Cerebellar cortex (tissue), 1 donor: ENCODE measurements at places on chromosomes 16 and 17.
A peak's percentile ranks its signal among the peaks of the same experiment; 100 is the strongest.

GRCh38 chr17:75125984-75126383 lies 5.6 kb downstream of the NT5C start:
- DNase-seq = no peak

- DNase-seq = peak; percentile 59
Measured at GRCh38 chr17:78368854-78369495, 9.1 kb upstream of the SOCS3 start.

DNA sequence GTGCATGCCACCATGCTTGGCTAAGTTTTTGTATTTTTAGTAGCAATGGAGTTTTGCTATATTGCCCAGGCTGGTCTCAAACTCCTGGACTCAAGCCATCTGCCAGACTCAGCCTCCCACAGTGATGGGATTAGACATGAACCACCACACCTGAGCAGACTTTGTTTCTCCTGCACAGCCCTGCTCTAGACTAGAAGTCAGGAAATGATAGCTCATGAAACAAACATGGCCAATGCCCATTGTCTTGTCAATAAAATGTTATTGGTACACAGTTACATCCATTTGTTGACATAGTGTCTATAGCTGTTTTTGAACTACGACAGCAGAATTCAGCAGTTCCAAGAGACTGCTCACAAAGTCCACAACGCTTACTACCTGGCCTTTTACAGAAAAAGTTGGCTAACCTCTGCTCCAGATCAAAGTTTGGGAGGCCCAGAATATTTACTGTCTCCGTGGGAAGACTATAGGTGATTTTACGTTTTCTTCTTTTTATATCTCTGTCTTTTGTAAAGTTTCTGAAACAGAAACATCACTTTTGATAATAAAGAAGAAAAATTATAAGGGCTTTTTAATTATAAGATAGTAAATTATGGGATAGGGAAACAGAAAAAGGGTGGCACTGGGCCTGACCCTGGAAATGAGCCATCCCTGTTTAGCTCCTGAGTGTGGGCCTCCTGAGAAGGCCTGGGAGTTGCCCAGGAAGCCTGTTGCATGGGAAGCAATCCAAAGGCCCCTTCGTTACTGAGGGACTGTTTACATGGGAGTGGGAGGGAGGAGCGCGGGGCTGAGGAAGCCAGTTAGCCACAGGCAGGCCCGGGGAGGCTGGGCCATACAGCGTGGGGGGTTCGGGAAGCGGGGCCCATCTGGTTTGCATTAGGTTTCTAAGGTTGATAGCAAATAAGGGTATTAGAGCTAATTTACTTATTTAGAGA lies 201.5 kb downstream of the IRF8 start:
- DNase-seq = no peak

DNA sequence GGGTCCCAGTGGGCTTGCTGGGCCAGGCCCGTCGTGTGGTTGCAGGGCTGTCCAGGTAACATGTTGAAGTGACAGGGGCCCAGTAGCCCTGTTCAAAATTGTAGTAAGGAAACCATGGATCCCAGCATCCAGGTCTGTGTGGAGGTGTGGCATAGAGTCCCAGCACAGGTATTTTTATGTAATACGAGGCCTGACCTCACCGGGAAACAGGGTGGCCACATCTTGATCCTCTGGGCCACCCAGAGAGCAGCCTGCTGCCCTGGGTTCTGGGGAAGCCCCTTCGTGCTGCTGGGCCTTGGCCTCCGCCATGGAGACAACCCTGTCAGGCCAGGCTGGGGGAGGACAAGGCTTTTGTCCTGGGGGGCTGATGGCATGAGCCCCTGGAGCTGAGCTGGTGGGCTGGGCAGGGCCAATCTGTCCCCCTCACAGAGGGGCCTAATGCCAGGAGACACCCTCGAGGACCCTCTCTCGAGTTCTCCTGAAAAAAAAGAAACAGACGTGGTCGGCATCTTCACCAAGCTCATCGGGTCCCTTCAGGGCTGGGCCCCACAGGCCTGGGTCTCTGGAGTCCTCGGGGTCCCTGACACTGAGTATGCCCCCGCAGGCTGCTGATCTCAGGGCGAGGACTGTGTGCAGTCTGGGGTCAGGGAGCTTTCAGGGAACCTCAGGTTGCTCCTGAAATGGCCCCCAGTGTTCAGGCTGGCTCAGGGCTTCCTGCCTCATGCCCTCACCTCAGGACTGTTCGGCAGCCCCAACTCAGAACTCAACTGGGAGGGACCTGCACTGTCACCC lies 47.8 kb downstream of the TNFRSF13B start:
- DNase-seq = no peak

- no peak for DNase-seq
Measured at GRCh38 chr16:4556580-4556979, 440 bp downstream of the C16orf96 start.

DNA sequence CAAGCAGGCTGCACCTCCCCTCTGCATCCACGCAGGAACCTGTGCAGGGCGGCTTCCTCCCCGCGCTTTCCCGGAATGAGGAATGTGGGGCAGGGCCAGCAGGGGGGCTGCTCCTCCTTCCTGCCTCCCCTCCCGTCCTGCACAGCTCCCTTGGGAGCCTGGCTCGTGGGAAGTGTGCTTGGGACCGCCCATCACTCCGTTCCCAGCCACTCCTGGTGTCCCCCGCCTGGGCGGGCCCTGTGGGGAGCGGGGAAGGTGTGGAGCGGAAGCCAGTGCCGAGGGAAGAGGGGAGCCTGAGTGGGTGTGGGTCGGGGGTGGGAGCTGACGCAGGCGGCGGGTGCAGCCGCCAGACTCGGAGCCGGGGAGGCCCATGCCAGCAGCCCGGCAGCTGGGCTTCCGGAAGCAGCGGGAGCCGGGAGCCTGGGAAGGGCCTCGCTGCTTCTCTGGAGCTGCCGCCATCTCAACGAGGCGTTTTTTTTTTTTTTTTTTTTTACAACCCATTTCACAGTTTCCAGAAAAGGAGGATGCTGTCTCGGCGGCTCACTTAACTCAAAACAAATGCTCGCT lies 24.1 kb downstream of the BAHCC1 start:
- no peak for DNase-seq

GRCh38 chr16:86249631-86250030 lies 260.7 kb upstream of the FOXF1 start:
- no peak for DNase-seq

DNA sequence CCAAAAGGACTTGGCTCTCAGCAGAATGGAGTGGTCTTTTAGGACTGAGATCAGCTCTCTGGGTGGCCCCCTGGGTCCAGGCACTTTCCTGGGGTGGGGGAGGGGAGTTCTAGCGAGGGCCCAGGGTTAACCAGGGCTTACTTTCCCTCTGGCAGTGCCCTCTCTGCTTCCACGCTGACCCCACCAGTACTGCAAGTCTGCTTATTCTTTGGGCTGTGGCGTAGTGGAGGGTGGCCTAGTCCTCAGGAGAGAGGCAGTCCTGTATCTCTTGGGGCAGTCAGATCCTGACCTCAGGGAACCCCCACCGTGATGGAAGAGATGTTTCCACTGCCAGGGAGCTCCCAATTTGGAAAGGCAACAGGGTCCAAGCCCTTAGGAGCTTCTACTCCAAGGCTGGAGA lies 79.4 kb downstream of the CCDC182 start:
- DNase-seq = no peak

- DNase-seq = peak; percentile 52
Measured at GRCh38 chr16:568401-569258, 1.1 kb upstream of the PIGQ start.

DNA sequence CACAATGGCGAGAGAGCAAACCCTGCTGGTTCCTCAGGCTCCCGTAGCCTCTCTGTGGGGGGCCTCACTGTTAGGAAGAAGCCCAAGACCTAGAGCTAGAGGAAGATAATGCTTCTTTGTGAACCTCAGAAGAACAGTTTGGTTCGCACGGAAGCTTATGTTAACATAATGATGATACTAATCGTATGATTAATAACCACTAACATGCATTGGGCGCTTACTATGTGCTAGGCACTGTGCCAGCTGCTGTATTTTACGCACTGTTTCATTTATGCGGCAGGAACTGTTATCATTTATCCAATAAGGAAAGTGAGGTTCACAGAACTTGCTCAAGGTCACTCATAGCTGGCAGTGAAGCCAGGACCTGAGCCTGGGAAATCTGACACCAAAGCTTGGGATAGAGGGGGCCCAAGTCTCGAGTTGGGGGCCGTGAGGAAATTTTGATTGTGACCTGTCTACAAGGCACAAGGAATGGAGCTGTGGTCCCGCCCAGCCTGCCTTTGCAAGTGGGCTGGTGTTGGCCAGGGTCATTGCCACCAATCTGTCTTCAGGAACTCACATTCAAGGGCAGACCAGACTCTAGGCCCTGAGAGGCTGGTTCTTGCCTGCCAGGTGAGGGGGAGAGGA lies 6.8 kb downstream of the PRCD start:
- DNase-seq = peak; percentile 44

GRCh38 chr17:560432-560873 lies 154.2 kb downstream of the VPS53 start:
- no peak for DNase-seq

DNA sequence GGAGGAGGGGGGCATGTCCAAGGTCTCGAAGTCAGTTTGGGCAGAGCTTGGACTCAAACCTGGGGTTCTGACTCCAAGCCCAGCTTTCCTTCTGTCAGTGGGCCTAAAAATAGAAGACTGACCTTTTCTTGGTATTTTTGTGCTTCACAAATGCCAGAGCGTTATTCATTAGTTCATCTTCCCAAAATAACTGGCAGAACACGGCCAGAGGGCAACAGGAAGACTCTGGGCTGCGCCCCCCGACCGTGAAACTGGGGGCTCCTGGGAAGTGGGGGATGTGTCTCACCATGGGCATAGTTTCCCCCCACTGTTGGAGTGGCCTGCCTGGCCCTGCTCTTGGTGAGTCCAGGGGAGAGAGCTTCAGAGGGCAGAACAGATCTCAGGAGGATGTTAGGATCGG lies 94.0 kb downstream of the SOCS1 start:
- DNase-seq = peak; percentile 94
